Uterus (tissue), 4 donors: ENCODE measurements at places on chromosomes 3 and 15. TPM values are rescaled to one million over a fixed set of nuclear protein-coding genes. Genes with fewer than 3 reads are reported as not detected.

DNA sequence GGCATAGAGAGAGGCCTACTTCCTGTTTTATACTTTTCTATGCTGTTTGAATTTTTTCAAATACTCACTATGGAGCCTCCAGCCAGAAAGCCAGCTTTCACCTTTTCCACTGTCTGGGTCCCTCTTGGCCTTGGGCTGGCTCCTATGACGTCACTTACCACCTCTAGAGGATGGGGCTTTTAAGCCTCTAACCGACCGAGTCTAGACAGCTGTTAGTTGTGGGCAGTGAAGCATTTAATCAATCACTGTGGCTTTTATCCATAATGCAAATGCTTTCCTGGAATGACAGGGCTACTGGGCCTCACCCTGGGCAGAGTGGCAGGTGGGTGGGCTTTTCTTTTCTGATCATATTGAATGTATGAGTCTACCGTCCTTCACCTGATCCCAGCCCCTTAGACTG is 61.9 kb downstream of the LRRK1 start:
- H3K36me3 ChIP-seq = no peaks in the 10 kb centered on the region

GRCh38 chr3:187259171-187259570 is 32.4 kb downstream of the MASP1 start:
- no peaks in the 10 kb centered on the region for H3K4me1 ChIP-seq
- no peaks in the 10 kb centered on the region for H3K36me3 ChIP-seq
- no peaks in the 10 kb centered on the region for H3K27me3 ChIP-seq
- H3K27ac ChIP-seq = no peak overlapping the region
- no peak for DNase-seq
- no peak overlapping the region for H3K4me3 ChIP-seq

DNA sequence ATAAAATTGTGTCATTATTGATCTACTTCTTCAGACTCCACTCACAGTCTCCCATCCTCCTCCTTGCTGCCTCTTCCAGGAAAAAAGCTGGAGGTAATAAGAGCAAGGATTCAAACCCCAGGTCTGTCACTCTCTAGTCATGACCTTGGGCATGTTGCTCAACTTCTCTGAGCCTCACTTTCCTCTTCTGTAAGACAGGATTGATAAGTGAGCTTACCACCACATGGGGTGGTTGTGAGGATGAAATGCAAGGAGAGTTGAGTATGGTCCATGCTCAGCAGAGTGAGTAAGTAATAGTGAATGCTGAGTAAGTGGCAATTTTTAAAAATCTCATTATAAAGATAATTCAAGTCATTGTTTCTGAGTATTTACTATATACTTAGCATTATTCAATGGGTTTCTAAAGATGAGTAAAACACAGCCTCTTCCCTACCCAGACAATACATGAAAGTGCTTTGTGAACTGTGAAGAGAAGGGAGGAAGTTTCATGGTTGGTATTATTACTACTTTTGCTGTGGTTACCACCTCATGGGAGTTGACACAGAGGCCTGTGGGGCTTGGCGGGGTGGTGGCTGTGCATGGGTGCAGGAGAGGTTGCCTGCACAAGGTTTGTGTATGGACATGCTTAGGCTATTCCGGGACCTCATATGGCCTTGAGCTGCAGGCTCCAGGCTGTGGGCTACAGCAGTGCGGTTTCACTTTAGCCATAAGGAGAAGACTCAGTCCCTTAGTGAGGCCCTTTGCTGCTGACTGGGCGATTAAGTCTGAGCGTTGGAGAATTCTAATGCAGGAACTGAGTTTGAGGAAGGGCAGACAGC is 30.0 kb downstream of the SLC6A11 start:
- H3K4me1 ChIP-seq = no peaks in the 10 kb centered on the region
- DNase-seq = no peak
- no peak overlapping the region for H3K4me3 ChIP-seq
- no peaks in the 10 kb centered on the region for H3K36me3 ChIP-seq
- H3K27me3 ChIP-seq = no peaks in the 10 kb centered on the region

- H3K27me3 ChIP-seq = no peaks in the 10 kb centered on the region
- peaks cover 4% of the 10 kb centered on the region for H3K4me1 ChIP-seq
- no peak for DNase-seq
- H3K4me3 ChIP-seq = no peak overlapping the region
- H3K36me3 ChIP-seq = no peaks in the 10 kb centered on the region
- H3K27ac ChIP-seq = no peak overlapping the region
These were observed 27.1 kb upstream of the VPS8 start for GRCh38 chr3:184784731-184785500.

- DNase-seq = no peak
- H3K27ac ChIP-seq = no peak overlapping the region
- H3K4me1 ChIP-seq = no peaks in the 10 kb centered on the region
- no peak overlapping the region for H3K4me3 ChIP-seq
These were observed 27.6 kb downstream of the ZNF860 start for GRCh38 chr3:32009101-32009500.

- no peaks in the 10 kb centered on the region for H3K36me3 ChIP-seq
- H3K27me3 ChIP-seq = no peaks in the 10 kb centered on the region
- no peak for DNase-seq
- no peaks in the 10 kb centered on the region for H3K4me1 ChIP-seq
These were observed 12.0 kb upstream of the SETD5 start for GRCh38 chr3:9385187-9386077.

- H3K27me3 ChIP-seq = no peaks in the 10 kb centered on the region
- no peak overlapping the region for H3K27ac ChIP-seq
- no peaks in the 10 kb centered on the region for H3K4me1 ChIP-seq
- no peak overlapping the region for H3K4me3 ChIP-seq
- no peak for DNase-seq
- no peaks in the 10 kb centered on the region for H3K36me3 ChIP-seq
These were observed 323.5 kb upstream of the ROPN1 start for GRCh38 chr3:124315215-124316033.

- peaks cover 6% of the 10 kb centered on the region for H3K4me1 ChIP-seq
- no peaks in the 10 kb centered on the region for H3K27me3 ChIP-seq
These were observed 164.5 kb downstream of the TNIK start for GRCh38 chr3:171295484-171296373.

DNA sequence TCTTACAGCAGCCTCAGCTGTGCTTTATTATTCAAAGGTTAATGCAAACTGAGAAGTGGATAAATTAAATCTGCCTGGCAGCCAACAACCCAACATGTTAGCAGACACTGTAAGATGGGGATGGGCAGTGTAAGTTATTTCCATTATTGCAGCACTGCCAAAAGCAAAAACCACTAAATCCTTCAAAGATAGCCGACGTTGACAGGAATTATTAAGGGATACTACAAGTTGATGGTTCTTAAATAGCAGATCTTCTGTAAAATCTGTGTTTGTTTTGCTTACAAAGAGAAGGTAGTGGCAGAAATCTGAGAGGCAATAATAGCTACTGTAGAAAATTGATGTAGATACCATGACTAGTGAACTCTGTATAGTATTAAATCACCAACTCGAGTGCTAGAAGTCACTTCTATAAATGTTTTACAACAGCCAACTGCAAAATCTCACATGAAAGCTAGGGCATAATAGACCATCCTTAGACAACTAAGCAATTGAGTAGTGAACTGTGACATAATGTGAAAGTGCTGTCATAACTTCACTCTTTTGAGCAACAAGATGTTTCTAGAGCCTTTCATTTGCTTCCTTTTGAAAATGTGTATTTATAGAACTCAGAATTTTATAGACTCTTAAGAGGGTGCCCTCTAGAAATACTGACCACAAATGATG is 278.6 kb downstream of the UBE2E2 start:
- H3K4me3 ChIP-seq = no peak overlapping the region
- no peaks in the 10 kb centered on the region for H3K27me3 ChIP-seq
- no peak overlapping the region for H3K27ac ChIP-seq
- no peaks in the 10 kb centered on the region for H3K36me3 ChIP-seq
- DNase-seq = no peak
- no peaks in the 10 kb centered on the region for H3K4me1 ChIP-seq

DNA sequence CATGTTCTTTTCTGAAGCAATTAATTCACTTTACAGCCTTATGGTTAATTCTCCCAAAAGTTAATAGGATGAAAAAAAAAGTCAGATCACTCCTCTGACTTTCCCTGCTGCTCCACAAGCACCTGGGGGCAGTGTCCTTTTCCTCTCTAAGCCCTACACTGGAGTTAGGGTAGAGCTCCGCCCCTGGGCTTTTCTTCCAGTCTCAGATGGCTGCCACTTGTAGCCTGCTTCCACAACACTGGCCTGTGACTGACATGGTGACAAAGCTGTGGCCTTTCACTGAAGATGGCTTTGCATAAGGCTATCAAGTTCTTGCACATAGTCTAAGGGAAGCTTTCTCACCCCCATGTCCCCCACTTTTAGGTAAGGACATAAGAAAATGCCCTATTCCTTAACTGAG is 1.3 kb upstream of the MON1A start:
- H3K36me3 ChIP-seq = no peaks in the 10 kb centered on the region
- no peaks in the 10 kb centered on the region for H3K27me3 ChIP-seq
- H3K4me3 ChIP-seq = no peak overlapping the region
- no peak for DNase-seq

DNA sequence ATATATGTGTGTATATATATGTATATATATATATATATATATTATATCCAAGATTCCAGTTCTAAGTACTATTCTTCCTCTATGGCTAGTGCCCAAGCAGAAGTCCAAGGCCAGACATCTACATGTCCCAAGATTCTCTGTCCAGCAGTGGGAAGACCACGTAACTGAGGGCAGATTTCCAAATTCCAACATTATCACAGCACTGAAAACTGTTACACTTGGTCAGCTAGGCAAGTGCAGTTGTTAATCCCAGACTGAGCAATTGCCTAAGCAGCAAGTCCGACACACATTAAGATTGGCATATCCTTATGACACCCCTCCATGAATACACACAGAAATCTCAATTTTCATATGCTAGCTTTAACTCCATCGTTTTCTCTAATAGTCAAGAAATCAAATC is 1148.5 kb downstream of the IGSF11 start:
- no peaks in the 10 kb centered on the region for H3K4me1 ChIP-seq
- no peaks in the 10 kb centered on the region for H3K27me3 ChIP-seq
- no peaks in the 10 kb centered on the region for H3K36me3 ChIP-seq
- H3K4me3 ChIP-seq = no peak overlapping the region
- H3K27ac ChIP-seq = no peak overlapping the region

DNA sequence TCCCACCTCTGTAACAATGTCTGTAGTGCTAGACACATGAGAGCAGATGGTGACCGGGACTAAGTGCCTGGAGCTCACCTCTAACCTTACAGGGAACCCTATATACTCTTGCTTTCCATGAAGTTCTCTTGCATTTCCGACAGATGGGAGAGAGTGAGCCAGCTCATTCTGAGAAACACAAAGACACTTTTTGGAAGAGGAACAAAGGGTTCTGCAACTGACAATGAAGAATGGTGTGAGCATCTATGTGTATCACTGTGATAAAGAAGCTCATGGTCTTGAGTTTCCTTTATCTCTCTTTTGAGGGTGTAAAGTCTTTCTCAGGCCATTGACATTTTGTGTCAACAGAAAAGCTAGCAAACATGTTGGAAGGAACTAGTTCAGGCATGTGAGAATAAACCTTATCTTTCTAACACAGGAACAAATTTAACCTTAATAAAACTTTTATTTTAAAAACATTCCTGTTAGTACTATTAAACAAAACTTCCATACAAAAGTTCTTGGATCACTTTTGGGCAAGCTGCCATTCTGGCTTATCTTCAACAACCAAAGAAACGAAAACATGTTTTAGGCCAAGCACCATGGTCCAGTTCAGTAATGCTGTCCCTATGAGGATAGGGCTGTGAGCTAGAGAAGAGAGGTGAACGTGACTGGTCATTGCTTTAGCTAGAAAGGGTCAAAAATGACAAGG is 142.7 kb downstream of the THRB start:
- no peaks in the 10 kb centered on the region for H3K36me3 ChIP-seq
- H3K27me3 ChIP-seq = no peaks in the 10 kb centered on the region
- no peaks in the 10 kb centered on the region for H3K4me1 ChIP-seq
- peak; percentile 47 for DNase-seq
- no peak overlapping the region for H3K4me3 ChIP-seq

GRCh38 chr3:122886946-122887345 is 92.1 kb downstream of the SLC49A4 start:
- H3K4me3 ChIP-seq = no peak overlapping the region
- no peak for DNase-seq
- H3K36me3 ChIP-seq = no peaks in the 10 kb centered on the region

GRCh38 chr3:53939086-53939582 is 47.5 kb upstream of the SELENOK start:
- no peaks in the 10 kb centered on the region for H3K36me3 ChIP-seq
- H3K4me1 ChIP-seq = no peaks in the 10 kb centered on the region
- no peak overlapping the region for H3K4me3 ChIP-seq
- no peak for DNase-seq
- H3K27me3 ChIP-seq = no peaks in the 10 kb centered on the region
- no peak overlapping the region for H3K27ac ChIP-seq

GRCh38 chr3:9153904-9154619 is 95.4 kb downstream of the SRGAP3 start:
- DNase-seq = peak; percentile 91
- H3K4me1 ChIP-seq = no peaks in the 10 kb centered on the region
- H3K27ac ChIP-seq = peak overlapping the region; percentile 78
- no peak overlapping the region for H3K4me3 ChIP-seq
- H3K27me3 ChIP-seq = no peaks in the 10 kb centered on the region

DNA sequence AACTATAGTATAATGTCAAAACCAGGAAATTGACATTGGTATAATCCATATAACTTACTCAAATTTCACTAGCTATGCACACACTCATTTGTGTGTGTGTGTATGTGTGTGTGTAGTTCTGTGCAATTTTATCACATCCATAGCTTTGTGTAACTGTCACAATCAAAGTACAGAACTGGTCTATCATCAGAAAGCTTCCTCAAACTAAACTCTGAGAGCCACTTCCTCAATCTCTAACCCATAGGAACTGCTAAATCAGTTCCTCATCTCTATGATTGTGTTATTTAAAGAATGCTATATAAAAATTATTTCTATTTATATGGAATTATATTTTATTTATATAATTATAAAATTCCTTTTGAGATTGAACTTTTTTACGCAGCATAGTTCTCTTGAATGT is 18.1 kb downstream of the LNP1 start:
- H3K27me3 ChIP-seq = no peaks in the 10 kb centered on the region
- H3K4me3 ChIP-seq = no peak overlapping the region

GRCh38 chr15:81298611-81299010 is 25.3 kb downstream of the STARD5 start:
- H3K36me3 ChIP-seq = no peaks in the 10 kb centered on the region
- H3K27ac ChIP-seq = no peak overlapping the region

Gene FGD5
- 10.0 TPM for total RNA-seq

Gene TRAT1
- not detected for total RNA-seq

Gene TERC
- total RNA-seq = 4.6 TPM

Gene RASA2
- 42.1 TPM for total RNA-seq

Gene BCHE
- total RNA-seq = 15.4 TPM
